ENCODE measurements at places on chromosomes 13 and 19. TPM values are rescaled to one million over a fixed set of nuclear protein-coding genes. Genes with fewer than 3 reads are reported as not detected.

- DNase-seq: no peak
Observed at GRCh38 chr13:49450105-49450819, 6.2 kb downstream of the SETDB2 start.

- no peak for DNase-seq
Observed at GRCh38 chr19:15072930-15073647, 8.9 kb upstream of the OR1I1 start.

RNF126 gene
- total RNA-seq: 16.2 TPM

- no peak for DNase-seq
Observed at GRCh38 chr19:6587998-6588507, 2.9 kb downstream of the CD70 start.

C19orf38 gene
- total RNA-seq: 1.00 TPM

PGLYRP2 gene
- not detected for total RNA-seq

DNA sequence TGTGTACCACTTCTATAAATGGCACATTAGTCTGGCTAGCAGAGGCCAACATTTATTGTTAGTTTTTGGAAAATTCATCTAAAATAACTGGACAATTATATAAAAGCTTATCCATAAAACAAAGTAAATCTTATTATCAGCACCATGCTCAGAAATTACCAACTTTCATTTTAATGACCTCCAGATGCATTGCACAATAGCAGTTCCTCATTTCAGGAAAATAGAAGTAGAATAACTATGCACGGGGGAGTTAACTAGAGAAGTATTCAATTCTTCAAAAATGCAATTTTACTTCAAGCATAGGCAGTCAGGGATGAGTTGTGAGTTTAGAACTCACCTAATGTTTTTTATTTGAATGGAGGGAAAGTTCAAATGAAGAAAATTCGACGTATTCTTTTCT is 1023.5 kb downstream of the PCDH17 start:
- no peak for DNase-seq

COMP gene
- total RNA-seq: 0.60 TPM

DNA sequence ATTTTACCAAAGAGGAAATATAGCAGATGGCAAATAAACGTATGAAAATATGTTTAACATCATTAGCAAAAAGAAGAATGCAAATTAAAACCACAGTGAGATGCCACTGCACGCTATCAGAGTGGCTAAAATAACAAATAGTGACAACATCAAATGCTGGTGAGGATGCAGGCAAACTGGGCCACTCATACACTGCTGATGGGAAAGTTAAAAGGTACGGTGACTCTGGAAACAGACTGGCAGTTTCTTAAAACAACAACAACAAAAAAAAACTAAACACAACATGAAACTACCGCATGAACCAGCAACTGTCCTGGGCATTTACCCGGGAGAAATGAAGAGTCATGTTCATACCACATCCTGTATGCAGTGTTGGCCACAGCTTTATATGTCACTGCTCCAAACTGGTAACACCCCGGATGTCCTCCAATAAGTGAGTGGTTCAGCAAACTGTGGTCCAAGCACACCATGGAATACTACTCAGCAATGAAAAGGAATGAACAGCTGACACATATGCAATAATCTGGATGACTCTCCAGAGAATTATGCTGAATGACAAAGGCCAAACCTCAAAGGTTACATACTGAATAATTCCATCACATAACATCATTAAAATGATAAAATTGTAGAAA is 22.3 kb downstream of the EPS15L1 start:
- DNase-seq: no peak

- no peak for DNase-seq
Observed at GRCh38 chr13:105778196-105778595, 757.3 kb downstream of the EFNB2 start.

DNA sequence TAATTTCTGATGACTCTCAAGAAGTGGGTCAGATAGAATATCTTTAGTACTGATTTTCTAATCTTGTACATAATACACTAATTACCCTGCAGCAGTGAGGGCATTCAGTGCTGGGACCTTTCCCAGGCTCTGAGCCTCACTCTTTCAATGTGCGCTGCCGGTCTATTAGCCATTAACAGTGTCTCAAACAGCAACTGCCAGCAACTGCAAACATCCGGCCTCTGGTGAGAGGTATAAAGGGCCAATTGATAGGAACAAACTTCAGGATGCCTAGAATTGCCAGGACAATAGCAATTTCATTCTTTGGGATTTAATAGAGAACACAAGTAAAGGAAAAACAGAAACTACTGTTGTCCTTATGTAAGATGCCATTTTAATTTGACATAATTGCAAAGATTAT is 604.4 kb upstream of the SPRY2 start:
- DNase-seq: no peak

- peak; percentile 88 for DNase-seq
Observed at GRCh38 chr19:49142866-49143335, 12.3 kb downstream of the HRC start.

DNA sequence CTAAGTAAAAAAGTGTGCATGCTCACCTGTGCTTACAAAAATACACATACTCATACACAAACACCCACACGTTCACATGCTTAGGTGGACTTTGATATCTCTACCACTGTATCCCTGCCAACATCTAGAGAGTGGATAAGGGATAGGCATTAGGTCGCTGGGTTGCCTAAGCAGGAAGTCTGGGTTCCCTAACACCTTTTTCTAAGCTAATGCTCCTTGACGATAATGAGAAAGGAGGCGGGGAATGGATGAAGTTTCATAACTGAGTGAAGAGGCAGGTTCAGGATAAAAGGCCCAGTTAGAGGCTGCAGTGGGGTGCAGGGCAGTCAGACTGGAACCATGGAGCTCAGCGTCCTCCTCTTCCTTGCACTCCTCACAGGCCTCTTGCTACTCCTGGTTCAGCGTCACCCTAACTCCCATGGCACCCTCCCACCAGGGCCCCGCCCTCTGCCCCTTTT is 41.9 kb upstream of the CYP2A7 start:
- peak; percentile 15 for DNase-seq

KLF1 gene
- total RNA-seq: not detected

DNA sequence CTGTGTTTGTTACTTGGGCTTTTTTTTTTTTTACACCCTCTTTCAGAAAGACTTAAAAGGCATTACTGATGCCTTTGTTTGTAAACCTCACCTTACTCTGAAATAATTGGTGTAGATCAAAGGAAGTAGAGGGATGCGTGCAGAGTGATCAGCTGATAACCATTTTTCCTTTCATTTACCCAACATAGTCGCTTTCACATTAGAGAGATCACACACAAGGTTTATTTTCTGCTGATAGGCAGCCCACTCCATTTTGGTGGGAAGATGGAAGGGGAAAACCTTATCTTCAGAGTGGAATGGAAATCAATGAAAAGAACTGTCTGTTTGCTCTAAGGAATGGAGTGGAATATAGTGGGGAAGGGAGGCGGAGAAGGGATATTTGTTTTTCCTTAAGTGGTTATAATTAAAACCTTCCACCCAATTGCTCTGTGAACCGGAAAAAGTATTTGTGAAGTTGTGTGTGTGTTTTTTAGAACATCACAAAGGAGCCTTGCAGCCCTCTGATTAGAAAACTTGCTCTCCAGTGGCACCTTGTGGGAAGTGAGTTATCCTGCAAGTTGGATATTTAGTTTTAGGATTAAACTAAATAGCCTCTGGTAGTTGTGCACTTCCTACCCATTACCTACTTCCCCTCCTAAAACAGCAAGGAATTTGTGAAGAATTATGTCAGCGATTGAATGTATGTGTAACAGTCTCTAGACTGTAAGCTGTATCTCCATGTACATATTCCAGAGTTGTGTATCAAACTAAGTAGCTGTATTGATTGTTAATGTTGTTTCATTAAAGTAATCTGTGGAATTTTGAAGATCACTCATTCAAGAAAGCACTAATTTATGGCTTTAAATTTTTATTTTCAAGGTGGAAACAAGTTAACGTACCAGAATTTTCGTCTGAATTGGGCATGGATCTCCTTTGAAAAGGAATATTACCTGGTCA is 76.8 kb downstream of the FREM2 start:
- peak; percentile 36 for DNase-seq

DNA sequence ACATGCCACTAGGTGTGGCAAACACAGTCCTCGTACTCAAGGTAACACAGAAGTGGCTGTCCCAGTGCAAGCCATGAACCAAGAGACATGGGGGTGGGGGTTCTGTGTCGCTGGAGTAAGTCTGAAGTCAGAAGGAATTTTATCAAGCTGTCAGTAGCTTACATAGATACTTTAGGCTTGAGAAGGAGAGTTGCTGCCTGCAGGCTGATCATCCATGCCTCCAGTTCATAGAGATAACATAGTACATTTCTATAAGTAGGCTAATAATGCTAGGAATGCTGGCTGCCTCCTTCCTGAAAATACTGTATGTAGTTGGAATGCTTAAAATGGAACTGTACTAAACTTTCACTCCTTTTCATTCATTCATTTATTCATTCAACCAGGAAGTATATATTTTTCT is 70.1 kb downstream of the CAB39L start:
- no peak for DNase-seq

GRCh38 chr19:13932149-13932637 is 6.0 kb downstream of the PODNL1 start:
- no peak for DNase-seq

LILRB3 gene
- 5.6 TPM for total RNA-seq

ADPRHL1 gene
- 4.3 TPM for total RNA-seq

GRCh38 chr13:106100171-106100919 is 435.1 kb downstream of the EFNB2 start:
- DNase-seq: no peak

ETV2 gene
- 0.83 TPM for total RNA-seq

GRCh38 chr13:109160357-109160756 is 530.9 kb downstream of the MYO16 start:
- no peak for DNase-seq

- no peak for DNase-seq
Observed at GRCh38 chr13:33526718-33527117, 241.2 kb upstream of the STARD13 start.

- DNase-seq: peak; percentile 18
Observed at GRCh38 chr19:7642295-7643030, 5.6 kb downstream of the STXBP2 start.

- no peak for DNase-seq
Observed at GRCh38 chr13:20567881-20568528, 1.0 kb downstream of the IFT88 start.

DNA sequence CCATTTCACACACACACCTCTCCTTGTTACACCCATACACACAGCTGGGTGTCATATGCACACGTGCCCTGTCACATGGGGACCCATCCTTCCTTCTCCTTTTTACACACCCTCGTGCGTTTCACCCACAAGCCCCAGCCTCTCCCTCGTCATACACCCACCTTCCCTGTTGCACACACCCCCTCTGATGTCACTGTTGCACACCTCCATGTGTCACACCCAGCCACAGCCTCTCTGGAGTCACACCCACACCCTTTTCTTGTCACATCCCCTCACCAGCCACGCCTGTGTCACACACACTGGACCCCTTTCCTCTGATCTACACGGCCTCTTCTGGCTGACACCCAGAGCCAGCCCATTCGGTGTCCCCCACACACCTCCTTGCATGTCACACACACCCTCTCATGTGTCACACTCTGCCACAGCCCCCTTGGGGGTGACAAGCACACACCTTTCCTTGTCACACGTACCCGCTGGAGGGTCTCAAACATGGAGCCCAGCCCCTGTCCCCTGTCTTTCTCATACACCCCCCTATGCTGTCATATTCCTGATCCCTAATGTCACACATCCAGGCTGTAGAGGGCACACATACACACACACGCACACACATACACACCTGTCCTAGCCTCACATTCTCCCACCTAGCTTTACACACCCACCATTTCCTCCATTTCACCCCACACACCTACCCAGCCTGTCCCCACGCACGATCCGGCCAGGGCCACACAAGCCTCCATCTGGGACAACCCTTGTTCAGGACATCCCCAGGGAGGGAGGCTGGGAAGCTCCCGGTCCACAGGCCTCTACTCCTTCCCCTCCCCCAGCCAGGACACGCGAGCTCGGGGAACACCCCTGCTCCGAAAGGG is 1.4 kb downstream of the NOVA2 start:
- DNase-seq: no peak

DNA sequence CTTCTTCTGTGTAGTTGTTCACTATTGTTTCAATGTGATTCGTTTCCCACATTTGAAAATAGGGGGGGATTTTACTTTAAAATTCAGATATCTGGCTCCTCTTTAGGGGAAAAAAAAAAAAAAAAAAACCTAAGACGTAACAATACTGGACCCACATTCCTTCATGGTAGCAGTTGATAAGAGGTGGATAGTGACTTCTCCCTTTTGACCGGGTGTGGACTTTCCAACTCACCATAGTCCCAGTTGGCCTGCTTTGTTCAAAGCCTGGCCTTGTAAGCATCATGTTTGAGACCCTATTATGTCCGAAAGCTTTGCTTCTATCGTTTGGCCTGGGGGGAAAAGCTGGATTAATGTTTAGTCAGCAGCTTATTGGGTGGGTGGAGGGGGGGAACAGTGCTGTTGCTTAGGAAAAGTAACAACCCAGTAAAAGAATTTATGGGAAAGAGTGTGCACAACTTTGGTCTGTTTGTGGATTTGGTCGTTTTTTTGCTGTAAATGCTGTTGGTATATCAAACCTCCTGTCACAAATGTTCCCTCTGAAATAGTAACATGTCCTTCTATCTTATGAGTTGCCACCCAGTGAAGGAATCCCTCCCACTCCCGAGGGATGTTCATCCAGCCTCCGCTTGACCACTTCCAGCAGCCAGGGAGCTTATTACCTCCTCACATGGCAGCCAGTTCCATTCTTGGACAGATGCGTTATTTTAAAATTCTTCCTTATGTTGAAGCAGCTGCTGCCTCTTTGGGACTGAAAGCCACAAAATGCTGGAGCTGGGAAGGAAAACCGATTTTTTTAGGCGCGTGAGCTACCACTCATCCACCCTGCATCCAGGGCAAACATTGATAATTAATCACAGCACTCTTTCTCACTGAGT is 10.4 kb downstream of the SAMD4B start:
- DNase-seq: no peak

- no peak for DNase-seq
Observed at GRCh38 chr13:79749566-79749965, 268.6 kb downstream of the NDFIP2 start.

PTGIR gene
- total RNA-seq: 4.6 TPM

GPR180 gene
- total RNA-seq: 3.2 TPM

- DNase-seq: no peak
Observed at GRCh38 chr13:73061876-73062275, 3.1 kb downstream of the KLF5 start.

KANK3 gene
- 2.0 TPM for total RNA-seq

GRCh38 chr13:109655206-109655600 is 131.2 kb downstream of the IRS2 start:
- DNase-seq: no peak

DNA sequence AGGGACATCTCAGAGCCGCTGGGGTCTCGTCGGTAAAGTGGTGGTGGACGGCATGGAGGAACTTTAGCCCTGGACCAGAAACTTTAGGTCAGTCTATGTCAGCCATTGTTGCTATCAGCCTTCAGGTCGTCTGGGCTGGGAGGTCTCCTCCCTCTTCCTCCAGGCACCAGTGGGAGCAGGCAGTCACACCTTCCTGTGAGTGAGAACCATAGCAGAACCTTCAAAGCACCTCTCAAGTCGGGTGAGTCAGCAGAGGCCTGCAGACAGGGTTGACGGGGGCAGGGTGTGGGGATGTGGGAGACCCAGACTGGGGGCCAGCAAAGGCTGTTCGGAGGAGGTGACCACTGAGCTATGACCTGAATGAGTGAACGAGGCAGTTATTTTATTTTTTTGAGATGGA is 15.4 kb upstream of the SBNO2 start:
- no peak for DNase-seq

GRCh38 chr13:45296259-45296658 is 44.7 kb downstream of the TPT1 start:
- no peak for DNase-seq

All from pancreas (tissue), 10 donors.